Progenitor cell of endocrine pancreas (in vitro differentiated cells): ENCODE measurements at places on chromosomes 3 and 15.

- DNase-seq: no peak
Observed at GRCh38 chr3:50147861-50148260, 7.3 kb upstream of the SEMA3F start.

GRCh38 chr3:12966847-12967605 is 106.2 kb downstream of the IQSEC1 start:
- no peak for DNase-seq

- DNase-seq: no peak
Observed at GRCh38 chr15:41790756-41791546, 16.7 kb downstream of the MAPKBP1 start.

- DNase-seq: no peak
Observed at GRCh38 chr3:115836944-115837343, 213.6 kb downstream of the GAP43 start.

- DNase-seq: no peak
Observed at GRCh38 chr15:40103864-40104271, 4.8 kb downstream of the BMF start.

GRCh38 chr3:101813817-101814440 is 34.9 kb downstream of the NXPE3 start:
- no peak for DNase-seq

DNA sequence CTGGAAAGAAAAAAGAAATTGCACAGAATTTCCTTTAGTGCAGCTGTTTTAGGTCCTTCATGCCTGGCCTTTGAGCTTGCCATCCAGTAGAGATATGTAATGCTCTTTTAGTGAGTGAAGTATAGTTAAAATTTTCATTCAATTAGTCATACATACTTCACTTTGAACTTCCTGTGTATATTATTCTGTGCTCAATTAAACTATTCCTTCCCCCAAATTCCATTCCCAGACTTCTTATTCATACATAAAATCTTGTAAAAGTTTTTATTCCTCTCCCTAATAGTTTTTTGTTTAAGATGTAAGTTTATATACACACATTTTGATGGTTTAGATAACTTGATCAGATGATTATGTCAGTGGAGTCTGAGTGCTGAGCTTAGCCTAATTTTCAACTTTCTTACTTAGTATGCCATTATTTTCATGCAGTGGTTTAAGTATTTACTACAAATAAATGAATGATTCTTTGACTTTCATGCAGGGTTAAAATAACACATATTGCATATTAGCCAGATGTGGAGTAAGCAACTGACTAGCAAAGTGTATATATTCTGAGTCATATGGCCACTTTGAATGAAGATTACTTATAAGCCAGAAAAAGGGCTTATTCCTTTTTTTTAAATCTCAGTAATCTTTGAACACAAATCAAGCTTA is 42.5 kb upstream of the ABHD10 start:
- DNase-seq: no peak

DNA sequence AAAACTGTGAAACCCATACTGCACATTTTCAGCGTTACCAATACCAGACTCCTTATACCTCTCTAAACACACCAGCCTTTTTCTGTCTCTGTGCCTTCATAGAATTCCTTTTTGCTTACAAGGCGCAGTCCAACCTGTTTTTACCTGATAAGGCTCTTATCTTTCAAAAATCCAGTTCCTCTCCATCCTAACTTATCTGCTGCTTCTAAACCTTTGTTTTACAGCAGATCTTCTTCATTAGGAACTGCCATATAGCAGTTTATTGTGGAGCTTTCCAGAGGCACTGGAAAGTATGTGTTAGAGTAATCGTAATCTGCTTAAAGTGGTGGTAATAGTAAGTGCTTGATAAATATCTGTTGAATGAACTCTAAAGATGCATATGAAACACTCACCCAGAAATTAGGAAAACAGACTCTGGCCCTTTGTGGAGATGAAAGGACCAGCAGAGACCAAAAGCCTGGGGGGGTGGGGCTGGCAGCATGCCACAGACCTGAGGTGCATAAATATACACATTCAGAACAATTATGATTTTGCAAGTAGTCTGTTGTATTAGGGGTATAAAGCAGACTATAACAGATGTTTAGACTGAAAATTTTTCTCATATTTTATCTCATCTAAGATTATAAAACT is 29.3 kb downstream of the PPP2R3A start:
- no peak for DNase-seq

DNA sequence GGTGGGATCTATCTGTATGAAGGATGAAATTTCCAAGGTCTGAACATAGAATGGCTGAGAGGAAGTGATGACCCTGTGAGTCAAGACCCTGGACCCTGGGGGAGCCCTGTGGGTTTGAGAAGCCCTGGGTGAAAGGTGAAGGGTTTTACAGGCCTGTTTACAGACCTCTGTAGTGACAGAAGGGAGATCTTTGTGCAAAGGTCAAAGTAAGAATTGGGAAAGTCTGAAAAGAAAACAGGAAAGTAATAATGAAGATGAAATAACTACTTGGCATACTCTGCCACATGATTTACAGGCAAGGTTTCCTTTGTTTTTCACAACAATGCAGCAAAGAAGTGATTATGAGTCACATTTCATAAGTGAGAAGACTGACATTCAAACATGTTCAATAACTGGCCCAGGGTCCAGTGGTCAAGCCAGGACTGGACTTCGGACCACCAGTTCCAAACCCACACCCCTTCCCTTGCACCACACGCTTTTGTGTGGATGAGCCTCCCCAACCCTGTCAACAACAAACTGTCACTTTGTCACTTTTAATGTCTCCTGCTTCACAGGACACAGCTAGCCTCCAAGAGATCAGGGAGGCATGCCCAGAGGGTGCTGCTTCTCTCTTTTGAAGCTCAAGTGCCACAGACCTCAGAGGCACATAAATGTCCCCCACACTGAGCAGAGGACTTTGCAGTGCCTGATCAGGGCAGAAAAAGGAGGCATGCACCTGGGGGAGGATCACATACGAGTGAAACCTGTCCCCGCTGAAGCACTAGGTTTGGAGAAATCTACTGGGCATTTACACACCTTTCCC is 21.5 kb downstream of the CD86 start:
- DNase-seq: no peak

GRCh38 chr3:4520033-4520816 is 27.1 kb downstream of the ITPR1 start:
- no peak for DNase-seq

DNA sequence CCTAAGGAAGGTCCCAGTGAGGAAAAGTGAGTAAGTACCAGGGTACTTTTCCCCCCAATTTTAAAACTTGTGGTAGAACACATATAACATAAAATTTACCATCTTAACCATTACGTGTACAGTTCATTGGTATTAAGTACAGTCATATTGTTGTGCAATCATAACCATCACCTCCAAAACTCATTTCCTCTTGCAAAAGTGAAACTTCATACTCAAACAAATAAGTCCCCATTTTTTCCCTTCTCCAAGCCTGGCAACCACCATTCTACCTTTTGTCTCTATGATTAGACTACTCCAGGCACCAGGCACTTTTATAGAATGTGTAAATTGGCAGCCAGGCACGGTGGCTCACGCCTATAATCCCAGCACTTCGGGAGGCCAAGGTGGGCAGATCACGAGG is 12.2 kb downstream of the PRC1 start:
- no peak for DNase-seq

GRCh38 chr3:102715030-102715697 is 280.3 kb downstream of the ZPLD1 start:
- no peak for DNase-seq

DNA sequence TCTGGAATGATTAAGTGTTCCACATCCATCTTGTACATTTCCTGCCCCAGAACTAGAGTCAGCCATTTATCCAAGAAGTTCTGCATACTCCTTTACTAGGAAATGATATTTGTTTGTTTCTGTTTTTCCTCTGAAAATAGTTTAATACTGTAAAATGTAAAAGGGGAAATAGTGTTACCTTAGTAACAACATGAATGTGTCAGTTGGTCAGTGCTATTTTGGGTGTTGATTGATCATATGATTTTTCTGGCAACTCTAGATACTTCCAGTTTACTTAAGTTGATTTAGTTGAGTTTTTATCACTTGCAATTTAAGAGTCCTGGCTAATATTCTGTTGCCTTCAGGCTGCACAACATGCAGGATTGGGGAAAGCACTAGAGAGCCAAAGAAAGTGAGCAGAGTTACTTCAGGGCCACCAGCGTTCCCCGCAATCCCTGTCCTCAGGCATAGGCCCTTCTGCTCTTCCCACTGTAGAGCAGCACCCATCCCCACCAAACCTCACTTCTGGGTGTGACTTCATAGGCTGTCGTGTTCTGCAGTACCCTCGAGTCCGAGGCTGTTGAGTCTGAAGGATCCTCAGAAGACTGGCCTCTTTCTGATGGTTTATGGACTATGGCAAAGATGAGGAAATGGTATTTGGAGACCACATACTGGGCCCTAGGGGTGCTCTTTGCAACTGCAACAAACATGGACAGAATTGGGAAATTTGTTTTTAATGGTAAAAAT is 69.0 kb downstream of the CHD2 start:
- no peak for DNase-seq

- no peak for DNase-seq
Observed at GRCh38 chr3:169028716-169029115, 634.8 kb downstream of the MECOM start.

- no peak for DNase-seq
Observed at GRCh38 chr3:71031914-71032521, 551.5 kb downstream of the FOXP1 start.

- no peak for DNase-seq
Observed at GRCh38 chr15:58536414-58536813, 104.6 kb downstream of the LIPC start.

DNA sequence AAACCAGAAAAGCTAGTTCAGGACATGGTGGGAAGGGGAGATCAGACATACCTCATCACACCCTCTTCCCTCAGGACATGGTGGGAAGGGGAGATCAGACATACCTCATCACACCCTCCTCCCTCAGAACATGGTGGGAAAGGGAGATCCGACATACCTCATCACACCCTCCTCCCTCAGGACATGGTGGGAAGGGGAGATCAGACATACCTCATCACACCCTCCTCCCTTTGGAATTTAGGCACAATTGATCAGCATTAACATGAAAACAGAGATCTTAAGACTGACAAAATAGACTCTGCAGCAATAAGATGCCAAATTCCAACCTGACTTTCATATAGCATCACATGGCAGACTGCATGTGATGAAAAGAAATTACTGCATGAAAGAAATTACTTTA is 412.7 kb upstream of the ZNF717 start:
- no peak for DNase-seq
